ENCODE measurements at places on chromosomes 4 and X. TPM values are rescaled to one million over a fixed set of nuclear protein-coding genes. Genes with fewer than 3 reads are reported as not detected.

The FAM47A gene
- not detected for polyA plus RNA-seq

The FGG gene
- polyA plus RNA-seq, result not detected

The SLC49A3 gene
- not detected for polyA plus RNA-seq

The SPANXD gene
- polyA plus RNA-seq, result not detected

The TFDP3 gene
- polyA plus RNA-seq, result not detected

The NAT8L gene
- not detected for polyA plus RNA-seq

The PJA1 gene
- 37.3 TPM for polyA plus RNA-seq

The TMPRSS11B gene
- not detected for polyA plus RNA-seq

The GPR173 gene
- not detected for polyA plus RNA-seq

The FRMPD4 gene
- polyA plus RNA-seq, result not detected

The TEC gene
- polyA plus RNA-seq, result 0.87 TPM

The PRDM8 gene
- 3.4 TPM for polyA plus RNA-seq

The MAD2L1 gene
- polyA plus RNA-seq, result 24.3 TPM

The SHROOM4 gene
- not detected for polyA plus RNA-seq

The RAB9A gene
- 33.4 TPM for polyA plus RNA-seq

The BEND2 gene
- polyA plus RNA-seq, result not detected

The FOXR2 gene
- polyA plus RNA-seq, result not detected

The FAM9C gene
- 0.34 TPM for polyA plus RNA-seq

The S100G gene
- polyA plus RNA-seq, result not detected

The POLA1 gene
- 5.4 TPM for polyA plus RNA-seq
